ENCODE measurements at places on chromosomes 1 and 21.

GRCh38 chr1:99820546-99820945, 29.6 kb upstream of the AGL start:
- DNase-seq, result no peak

DNA sequence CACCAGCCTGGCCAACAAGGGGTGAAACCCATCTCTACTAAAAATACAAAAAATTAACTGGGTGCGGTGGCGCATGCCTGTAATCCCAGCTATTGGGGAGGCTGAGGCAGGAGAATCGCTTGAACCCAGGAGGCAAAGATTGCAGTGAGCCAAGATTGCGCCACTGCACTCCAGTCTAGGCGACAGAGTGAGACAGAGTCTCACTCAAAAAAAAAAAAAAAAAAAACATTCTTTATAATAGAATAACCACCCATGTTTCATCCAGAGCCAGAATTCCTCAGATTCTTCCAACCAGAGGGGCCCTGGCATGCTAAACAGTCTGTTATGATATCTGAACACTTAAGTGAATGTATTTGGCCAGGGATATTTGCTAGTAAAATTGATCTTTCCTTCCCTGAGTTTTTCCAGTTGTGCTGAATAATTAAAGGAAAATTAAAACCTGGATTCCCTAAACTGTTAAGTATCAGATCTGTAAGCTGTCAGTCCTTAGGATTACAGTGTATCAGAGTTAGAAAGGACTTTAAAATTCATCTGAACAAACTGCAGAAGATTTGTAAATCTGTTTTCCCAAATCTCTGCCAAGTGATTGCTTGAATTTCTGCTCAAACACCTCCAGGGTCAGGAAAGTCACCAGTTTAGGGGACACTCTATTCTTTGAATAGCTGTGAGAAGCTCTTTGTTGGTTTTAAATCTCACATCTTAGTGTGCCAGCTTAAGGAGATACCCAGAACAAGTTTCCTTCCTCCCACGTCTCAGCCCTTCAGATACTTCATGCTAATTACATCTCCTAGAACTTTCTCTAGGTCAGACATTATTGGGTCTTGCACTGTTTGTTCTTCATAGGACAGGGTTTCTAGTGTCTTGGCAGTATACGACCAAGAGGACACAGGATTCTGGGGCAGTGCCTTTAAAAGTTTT, 84.6 kb upstream of the BMP8A start:
- no peak for DNase-seq

DNA sequence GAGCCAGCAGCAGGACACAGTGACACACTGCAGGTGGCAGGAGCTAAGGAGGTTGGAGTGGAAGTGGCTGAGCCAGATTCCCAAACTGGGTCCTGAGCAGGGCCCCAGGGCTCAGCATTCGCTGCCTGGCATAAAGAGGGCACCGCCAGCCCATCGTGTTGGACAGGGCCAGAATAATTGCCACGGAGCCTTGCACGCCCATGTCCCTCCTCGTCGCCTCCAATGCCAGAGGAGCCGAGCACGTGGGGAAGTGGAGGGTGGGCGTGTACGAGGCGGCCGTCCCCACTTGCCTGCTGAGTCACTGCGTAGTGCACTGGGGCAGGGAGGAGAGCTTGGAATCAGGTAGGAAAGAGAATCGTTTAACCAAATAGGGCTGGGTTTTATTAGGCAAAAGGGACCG, 26.1 kb upstream of the LRRC47 start:
- DNase-seq, result no peak

GRCh38 chr21:37341254-37341960, 25.2 kb upstream of the DYRK1A start:
- no peak for DNase-seq

- DNase-seq, result peak; percentile 72
Observed at GRCh38 chr1:11645670-11646265, 8.5 kb downstream of the FBXO2 start.
